T-helper 1 cell (primary cell): ENCODE measurements at places on chromosomes 16 and 17.
A peak's percentile ranks its signal among the peaks of the same experiment; 100 is the strongest.

- DNase-seq: no peak
Observed at GRCh38 chr16:84484579-84485254, 19.7 kb downstream of the MEAK7 start.

GRCh38 chr17:30848021-30848420 is 16.3 kb downstream of the ATAD5 start:
- DNase-seq: no peak

- no peak for DNase-seq
Observed at GRCh38 chr16:8929086-8929748, 34.5 kb downstream of the USP7 start.

DNA sequence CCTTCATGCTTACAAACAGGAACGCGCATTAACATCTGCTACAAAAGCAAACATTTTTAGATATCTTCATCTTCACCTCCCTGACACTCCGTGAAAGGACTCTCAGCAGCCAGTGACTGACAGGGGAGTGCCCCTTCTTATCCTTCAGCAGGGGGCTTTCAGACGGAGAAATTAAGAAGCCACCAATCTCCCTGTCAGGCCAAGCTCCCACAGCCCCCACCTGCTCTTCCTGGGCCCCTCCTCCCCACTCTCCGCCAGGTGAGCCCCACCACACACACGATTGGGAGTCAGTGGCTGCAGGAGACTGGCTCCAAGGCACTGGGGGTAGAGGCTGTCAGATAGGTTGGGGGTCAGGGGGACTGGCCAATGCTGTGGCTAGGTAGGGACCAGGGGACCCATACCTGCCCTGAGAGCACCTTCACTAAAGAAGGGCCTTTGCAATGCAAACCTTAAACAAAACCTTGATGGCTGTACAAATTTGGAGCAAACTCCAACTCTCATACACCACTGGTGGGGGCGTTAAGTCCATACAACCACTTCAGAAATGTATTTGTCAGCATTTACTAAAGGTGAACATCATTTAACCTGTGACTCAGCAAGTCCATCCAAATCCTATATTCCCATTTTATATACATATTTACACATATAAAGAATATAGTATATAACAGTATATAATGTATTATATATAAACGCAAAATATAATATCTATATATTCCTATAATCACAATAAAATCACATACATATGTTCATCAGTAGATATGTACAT is 232.2 kb downstream of the ZNF423 start:
- no peak for DNase-seq

DNA sequence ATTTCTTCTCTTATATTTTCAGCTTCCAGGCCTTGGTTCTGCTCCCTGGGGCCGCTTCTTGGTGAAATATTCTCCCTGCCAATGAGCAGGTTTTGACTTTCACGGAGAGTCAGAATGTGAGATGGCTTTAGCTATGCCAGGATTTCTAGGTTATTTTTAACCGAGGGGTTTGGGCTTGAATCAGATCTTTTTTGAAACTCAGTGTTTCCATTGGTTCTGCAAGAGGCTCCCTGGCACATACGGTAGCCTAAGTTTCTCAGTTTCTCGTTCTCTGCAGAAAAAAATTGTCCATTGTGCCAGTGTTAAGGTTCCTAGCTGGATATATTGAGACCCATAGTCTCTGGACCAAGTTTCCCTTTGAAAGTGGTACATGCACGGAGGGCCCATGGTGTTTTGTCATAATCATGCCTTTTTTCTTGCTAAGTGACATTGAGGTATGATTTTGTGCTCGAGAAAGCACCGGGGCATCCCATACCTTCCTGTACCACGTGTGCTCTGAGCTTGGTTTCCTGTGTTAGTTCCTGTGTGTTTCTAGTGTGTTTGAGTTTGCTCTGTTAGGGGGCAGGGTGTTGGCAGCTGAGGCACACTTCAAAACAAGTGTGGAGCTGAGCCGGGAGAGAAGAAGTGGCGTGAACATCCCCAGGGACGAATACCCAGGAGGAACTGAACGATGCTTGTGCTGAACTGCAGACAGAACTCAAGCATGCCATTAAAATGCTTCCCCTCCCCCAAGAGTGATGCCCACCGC is 127.2 kb downstream of the HS3ST3B1 start:
- DNase-seq: peak; percentile 31

- DNase-seq: no peak
Observed at GRCh38 chr16:84571506-84571905, 46.4 kb downstream of the COTL1 start.

DNA sequence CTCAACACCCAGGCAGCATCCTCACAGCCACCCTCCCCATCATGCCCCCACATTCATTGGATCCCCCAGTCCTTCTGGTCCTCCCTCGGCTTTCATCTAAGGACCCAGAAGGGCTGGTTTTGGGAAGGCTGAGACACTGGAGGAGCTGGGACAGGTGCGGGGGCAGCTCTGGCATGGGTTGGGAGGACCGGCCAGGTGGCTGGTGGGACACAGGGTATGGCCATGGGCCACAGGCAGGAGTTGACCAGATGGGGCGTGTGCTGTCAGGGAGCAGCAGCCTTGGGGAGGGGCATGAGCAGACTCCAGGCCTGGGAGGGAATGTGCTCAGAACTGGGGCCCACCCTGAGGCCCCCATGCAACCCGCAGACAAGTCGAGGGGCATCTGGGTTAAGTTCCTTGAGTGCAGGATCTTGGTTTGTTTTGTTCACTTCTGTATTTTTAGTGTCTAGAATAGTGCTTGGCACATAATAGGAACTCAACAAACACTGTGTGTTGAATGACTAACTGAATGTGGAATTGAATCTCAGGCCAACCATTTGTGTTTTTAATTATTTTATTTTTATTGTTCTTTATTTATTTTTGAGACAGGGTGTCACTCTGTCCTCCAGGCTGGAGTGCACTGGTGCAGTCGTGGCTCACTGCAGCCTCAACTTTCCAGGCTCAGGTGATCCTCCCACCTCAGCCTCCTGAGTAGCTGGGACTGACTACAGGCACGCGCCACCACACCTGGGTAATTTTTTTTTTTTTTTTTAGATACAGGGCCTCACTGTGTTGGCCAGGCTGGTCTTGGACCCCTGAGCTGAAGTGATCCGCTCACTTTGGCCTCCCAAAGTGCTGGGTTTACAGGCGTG is 5.6 kb downstream of the P2RX1 start:
- DNase-seq: no peak

GRCh38 chr16:12995721-12996372 is 94.4 kb downstream of the SHISA9 start:
- DNase-seq: no peak

DNA sequence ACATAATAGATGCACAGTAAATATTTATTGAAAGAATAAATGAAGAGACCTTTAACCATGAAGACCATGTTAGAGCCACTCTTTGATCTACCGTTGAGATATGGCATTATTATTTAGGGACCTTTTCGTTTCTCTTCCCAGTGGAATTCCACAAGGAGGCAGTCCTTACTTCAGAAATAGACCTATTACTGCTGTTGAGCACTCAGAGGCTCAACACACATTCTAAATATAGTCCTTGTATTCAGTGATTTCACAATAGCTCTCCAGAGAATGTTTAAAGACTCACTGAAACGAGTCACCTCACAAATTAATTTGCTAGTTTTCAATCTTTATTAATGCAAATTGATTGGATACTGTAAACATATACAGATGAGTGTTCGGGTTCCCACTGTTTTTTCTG is 603.8 kb downstream of the CDH8 start:
- DNase-seq: no peak

- peak; percentile 70 for DNase-seq
Observed at GRCh38 chr17:40598619-40599467, 33.6 kb upstream of the CCR7 start.

DNA sequence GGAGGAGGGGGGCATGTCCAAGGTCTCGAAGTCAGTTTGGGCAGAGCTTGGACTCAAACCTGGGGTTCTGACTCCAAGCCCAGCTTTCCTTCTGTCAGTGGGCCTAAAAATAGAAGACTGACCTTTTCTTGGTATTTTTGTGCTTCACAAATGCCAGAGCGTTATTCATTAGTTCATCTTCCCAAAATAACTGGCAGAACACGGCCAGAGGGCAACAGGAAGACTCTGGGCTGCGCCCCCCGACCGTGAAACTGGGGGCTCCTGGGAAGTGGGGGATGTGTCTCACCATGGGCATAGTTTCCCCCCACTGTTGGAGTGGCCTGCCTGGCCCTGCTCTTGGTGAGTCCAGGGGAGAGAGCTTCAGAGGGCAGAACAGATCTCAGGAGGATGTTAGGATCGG is 94.0 kb downstream of the SOCS1 start:
- no peak for DNase-seq
